ENCODE measurements at places on chromosomes 12 and 14.

DNA sequence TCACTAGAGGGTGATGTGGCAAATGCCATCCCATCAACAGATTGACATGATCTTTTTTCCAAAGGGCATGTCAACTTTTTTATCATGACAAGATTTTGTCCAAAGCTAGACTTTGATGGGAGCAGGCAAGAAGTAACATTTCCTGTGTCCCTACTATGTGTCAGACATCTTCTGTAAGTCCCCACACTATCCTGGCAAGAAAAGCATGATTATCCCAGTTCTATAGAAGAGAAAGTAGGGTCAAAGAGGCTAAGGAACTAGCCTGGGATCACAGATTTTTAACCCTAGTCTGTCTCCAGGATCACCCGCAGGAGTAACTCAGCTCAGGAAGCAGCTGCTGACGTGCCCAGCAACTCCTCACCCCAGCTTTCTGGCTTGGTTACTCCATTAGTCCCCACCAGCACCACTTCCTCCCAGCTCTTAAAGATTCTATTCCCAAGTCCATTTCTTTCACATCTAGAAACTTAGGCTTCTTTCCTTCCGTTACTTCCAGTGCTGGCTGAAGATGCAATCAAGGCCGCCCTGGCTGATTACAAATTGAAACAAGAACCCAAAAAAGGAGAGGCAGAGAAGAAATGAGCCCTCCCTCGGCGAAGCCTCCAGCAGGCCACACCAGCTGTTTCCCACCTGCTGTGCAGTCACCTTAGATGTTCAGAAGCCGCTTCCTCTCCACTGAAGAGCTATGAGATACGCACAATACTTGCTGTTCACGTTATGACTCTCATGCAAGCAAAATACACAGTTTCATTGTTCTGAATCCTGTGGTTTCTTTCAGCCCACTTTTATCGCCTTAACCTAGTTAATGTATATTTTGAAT is 6.2 kb downstream of the ISCU start:
- peak; percentile 93 for DNase-seq

DNA sequence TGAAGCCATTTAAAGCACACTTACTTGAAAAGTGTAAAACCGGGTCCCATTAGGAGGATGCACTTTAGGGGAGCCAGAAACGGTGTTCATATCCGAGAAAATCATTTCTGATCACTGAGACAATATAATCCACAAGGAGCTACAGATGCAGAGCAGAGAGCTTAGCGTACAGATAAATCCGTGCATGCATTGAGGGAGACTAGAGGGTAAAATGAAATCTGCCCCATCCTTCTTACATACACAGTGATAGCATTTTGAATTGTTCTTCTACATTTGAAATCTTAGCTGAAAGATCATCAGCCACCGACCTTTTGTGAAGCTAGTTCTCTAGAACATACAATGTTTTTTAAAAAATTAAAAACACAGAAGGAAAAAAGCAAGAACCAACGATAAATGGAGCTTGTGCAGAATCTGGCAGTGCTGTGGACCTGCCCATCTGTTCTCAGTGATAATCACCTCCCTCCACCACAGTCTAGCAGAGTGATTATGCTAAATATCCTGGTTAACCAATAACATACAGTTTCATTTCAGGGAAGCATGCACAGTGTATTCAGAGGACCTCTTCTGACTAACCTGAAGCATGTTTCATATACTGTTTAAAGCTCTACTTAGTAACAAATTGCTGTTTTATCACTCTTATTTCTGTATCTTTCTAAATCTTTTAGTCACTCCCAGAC is 161.1 kb downstream of the PPFIA2 start:
- DNase-seq = no peak

GRCh38 chr14:67077921-67078320 is 111.3 kb upstream of the GARIN2 start:
- DNase-seq = no peak

DNA sequence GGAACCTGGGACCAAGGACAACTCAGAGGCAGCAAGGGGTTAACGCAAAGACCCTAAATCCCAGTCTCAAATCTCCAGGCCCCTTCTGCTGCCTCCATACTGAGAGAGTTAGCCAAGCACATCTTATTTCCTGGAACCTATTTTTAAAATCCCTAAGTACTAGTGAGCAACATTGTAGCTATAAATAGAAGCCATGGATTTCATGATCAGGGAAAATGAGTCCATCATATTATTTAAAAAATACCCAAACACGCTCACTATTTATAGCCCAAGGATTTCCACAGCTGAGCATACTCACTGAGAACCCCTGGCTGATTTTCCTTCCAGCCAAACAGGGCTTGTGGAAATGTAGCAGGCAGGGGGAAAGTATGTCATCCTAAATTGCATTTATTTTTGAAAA is 19.4 kb upstream of the TUNAR start:
- no peak for DNase-seq

- no peak for DNase-seq
Observed at GRCh38 chr14:41899416-41899815, 292.7 kb downstream of the LRFN5 start.

DNA sequence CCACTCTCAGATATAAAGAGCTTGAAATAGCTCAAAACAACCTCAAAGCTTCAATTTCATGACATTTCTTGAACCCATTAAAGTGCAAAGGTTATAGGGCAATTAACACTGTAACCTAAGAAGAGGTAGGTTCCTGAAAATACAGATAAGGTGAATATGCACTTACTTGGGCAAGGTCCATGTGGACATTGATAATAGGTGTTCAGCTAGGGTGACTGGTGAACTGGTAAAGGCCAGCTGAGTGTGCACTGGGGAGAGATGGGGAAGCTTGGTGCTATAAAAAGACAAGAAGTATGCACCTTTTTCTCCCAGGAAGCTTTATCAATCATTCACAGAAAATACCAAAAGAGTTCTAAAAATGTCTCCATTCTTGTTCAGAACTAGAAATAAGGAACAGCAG is 418.6 kb downstream of the SLC16A7 start:
- no peak for DNase-seq

- DNase-seq = no peak
Observed at GRCh38 chr12:92933606-92934005, 4.5 kb upstream of the EEA1 start.

DNA sequence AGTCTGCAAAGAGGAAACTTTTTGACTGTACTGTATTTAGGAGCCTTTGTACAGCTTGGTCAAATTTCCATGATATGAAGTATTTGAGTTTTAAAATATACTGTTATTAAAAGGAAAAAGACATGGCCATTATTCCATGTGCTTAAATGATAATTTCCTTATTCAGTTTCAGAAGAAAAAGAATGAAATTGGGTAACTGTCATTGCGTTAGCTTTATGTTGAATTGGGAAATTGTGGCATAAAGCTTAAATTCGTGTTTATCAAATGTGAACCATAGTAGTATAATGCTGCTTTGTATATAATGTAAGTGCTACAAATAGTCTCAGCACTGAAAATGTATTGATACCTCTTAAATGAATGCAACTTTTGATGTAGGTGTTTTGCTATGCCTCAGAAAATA is 64.9 kb downstream of the ETNK1 start:
- DNase-seq = no peak

DNA sequence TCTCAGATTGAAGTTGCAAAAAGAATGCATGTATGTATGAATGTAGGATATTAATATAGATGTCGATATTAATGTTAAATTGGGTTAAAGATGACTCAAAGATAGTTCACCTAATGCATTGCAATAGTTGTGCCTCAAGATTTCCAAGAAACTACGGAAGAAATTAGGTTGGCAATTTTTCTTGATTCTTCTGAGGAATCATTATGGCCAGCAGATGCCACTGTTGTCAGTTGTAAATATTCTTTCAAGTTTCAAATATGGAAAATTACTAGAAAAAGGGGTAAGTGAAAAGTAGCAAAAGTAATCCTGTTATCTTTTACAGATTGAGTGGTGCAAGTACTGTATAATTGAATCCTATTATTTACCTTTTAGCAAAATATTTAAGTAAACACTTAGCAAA is 202.1 kb downstream of the ADAMTS20 start:
- DNase-seq = no peak

- no peak for DNase-seq
Observed at GRCh38 chr12:4477129-4477528, 31.5 kb upstream of the FGF6 start.

DNA sequence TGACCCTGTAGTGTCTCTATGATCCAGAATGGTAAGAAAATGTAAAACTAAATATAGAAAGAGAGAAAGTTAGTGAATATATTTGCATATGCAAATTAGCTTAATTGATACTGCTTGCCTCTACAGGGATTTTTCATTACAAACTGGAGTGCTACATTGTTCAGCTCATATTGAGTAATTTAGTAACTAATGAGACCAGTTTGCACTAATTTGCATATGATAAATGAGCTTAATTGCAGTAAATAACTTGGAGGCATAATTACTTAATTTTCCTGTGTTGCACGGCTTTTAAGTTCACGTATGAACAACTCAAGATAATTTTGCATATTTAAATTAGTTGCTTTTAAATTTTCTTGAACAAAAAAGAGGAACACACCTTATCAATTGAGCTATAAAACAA is 436.5 kb downstream of the NPAS3 start:
- no peak for DNase-seq

GRCh38 chr12:2904260-2904659 is 13.6 kb downstream of the TULP3 start:
- no peak for DNase-seq

- DNase-seq = no peak
Observed at GRCh38 chr14:32492457-32492856, 163.4 kb downstream of the AKAP6 start.

GRCh38 chr12:8449355-8449859 is 6.4 kb upstream of the CLEC6A start:
- DNase-seq = no peak

DNA sequence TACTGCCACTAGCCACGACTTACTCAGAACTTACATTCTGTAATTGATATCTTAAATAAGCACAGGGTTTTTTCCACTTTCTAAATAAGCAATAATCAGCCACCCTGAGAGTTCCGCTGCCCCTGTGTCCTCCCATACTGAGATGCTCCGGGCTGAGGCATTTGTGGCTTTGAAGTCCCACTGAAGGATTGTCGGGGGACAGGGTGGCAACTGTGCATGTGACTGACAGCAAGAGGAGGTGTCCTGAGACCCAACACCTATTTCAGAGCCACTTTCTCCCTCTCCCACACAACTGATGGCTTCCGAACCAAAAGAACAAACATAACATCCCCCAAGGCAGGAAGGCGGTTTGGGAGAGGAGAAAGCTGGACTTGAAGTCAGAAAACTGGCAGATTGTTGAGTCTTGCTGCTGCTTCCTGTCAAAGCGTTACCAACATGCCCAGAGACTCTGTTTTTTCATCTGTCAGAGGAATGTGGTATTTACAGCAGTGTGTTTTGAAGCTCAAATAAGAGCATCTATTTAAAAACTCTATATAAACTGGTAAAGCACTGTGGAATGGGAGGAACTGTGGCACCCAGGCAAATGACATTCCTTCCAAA is 157.9 kb upstream of the FKBP4 start:
- no peak for DNase-seq

DNA sequence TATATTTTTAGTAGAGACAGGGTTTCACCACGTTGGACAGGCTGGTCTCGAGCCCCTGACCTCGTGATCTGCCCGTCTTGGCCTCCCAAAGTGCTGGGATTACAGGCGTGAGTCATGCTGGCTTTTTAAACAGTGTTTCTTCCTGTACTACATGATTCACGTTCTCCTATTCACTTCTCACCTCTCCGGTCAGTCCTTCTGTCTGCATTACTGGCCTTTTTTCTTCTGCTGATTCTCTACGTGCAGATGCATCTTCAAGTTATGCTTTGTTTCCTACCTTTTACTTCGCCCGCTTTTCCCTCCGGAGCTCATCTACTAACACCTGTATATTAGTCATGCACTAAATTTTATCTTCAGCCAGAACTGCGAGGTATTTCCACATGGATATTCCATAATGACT is 296.2 kb upstream of the FLRT2 start:
- no peak for DNase-seq

- DNase-seq = no peak
Observed at GRCh38 chr12:105337391-105337790, 6.9 kb downstream of the C12orf75 start.

- DNase-seq = no peak
Observed at GRCh38 chr14:69553252-69553651, 21.4 kb downstream of the CCDC177 start.

DNA sequence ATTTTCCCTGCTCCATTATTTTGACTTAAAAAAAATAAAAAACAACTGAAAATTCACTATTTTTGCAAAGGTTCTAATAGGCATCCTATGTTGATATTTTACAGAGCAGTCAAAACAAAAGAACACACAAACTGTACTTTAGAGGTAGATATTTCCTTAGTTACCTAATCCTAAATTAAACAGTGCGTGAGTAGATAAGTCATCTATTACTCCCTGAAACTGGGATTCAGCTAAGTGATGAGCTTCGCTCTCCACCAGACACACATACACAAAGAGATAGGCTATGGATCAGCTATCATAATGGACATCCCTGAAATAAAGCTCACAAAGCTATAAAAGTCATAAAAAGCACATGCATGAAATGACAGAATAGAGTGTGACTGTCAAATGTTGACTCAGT is 398.7 kb downstream of the SOX5 start:
- DNase-seq = no peak

DNA sequence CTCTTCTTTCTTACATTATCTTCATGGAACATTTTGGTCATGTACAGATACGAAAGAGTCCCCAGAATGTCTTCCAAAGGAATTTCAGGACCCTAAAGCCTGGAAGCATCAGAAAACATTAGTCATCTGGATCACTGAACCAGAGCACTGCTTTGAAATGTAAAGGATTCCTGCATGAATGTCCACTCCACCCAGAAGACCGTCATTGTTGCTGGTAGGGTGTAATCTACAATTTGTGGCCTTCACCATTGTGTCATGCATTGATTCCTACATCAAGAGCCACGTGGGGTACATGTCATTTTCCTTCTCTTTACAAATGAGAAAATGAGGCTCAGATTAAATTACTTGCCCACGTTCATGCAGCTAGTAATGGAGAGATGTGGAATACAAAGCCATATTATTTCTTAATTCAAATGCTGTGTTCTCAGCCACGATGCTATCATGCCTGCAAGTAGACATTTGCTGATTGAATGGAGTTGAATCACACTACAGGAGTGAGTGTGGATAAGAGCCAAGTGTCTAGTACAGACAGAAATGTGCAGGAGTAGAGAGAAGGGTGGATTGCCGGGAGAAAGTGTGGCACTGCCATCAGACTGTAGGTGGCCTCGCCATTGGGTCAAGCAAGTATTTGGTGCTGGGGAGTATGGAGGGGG is 231.2 kb downstream of the C12orf75 start:
- no peak for DNase-seq

- DNase-seq = no peak
Observed at GRCh38 chr14:63454863-63455622, 88.1 kb downstream of the PPP2R5E start.

- no peak for DNase-seq
Observed at GRCh38 chr14:95758331-95758730, 44.4 kb upstream of the TCL1A start.

GRCh38 chr12:3600039-3600720 is 109.2 kb downstream of the PRMT8 start:
- no peak for DNase-seq
